Lung microvascular endothelial cell (primary cell): ENCODE measurements at places on chromosomes 7 and 10. TPM values are rescaled to one million over a fixed set of nuclear protein-coding genes. Genes with fewer than 3 reads are reported as not detected.

DNA sequence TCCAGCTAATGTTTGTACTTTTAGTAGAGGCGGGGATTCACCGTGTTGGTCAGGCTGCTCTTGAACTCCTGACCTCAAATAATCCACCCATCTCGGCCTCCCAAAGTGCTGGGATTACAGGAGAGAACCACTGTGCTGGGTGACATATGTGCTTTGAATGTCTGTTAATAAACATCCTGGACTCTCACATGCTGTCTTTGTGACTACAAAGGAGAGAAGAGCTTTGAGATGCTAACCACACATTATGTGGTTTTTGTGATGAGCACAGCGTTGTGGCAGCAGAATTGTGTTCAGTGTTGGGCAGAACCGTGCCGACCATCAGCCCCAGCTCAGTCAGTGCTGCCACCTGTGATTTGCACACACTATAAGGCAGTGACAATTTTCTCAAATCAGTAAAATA lies 500.1 kb upstream of the KLF6 start:
- DNase-seq, result no peak

- DNase-seq, result no peak
Measured at GRCh38 chr10:100103581-100103980, 21.9 kb upstream of the CPN1 start.

GRCh38 chr10:121418126-121418777 lies 180.0 kb downstream of the FGFR2 start:
- no peak for DNase-seq

GRCh38 chr10:71916827-71917226 lies 47.4 kb upstream of the CHST3 start:
- no peak for DNase-seq

- no peak for DNase-seq
Measured at GRCh38 chr7:76372984-76373833, 14.4 kb upstream of the YWHAG start.

- no peak for DNase-seq
Measured at GRCh38 chr7:148095066-148095465, 495.5 kb upstream of the C7orf33 start.

DNA sequence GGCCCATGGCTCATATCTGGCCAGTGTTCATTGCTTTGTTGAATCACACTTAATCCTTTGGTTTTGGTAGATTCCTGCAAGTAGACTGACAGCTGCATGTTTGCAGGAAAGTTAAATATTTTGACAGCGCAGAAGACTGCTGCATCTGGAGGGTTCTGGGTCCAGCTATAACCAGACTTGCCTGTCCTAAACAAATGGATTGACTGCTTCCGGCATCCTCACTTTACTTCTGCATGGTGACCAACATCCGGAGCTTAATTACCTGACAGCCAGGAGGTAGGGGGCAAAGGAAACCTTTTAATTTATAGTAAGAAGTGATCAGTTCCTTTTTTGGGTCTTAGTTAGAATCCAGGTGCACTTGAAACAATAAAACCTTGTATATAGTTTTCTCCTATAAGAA lies 263.3 kb downstream of the SNX10 start:
- no peak for DNase-seq

GRCh38 chr7:47227762-47228177 lies 354.1 kb downstream of the TNS3 start:
- DNase-seq, result no peak

DNA sequence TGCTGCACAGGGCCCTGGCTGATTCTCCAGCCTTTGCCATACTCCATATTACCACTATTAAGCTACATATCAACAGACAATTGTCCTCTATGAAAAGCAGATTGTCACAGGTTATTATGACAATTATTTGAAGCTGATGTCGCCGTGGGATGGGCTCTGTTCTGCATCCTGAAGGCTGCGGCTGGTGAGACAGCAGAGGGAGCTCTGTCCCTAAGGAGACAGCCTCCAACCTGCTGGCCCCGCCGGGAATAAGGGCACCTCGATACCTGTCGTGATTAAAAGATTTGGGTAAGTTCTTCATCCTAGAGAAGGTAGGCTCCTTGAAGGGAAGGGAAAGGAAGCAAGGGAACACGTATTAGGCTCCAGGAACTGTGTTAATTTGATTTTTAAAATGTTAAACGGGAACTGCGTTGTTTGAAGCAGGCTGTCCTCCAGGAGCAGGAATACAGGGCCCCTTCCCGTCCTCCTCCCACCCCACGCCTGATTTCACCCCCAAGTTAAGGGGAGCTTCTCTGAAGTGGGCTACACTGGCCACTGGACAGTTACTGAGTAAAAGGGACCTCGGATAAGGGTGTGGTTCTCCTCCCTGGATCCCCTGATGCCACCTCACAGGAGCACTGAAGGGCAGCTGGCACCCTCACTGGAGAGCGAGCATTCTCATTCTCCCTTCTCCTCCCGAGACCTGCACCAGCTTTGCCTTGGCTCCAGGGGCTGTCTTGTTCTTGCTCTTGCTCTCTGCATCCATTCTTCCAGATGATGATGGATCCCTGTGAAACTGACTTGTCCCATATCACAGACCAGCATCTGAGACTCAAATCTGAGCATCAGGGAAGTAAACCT lies 11.8 kb upstream of the TIAL1 start:
- DNase-seq, result peak; percentile 60

GPER1 gene
- 1.1 and 1.2 TPM in 2 replicates for total RNA-seq

AKAP9 gene
- 23.3 and 36.1 TPM in 2 replicates for total RNA-seq

DNA sequence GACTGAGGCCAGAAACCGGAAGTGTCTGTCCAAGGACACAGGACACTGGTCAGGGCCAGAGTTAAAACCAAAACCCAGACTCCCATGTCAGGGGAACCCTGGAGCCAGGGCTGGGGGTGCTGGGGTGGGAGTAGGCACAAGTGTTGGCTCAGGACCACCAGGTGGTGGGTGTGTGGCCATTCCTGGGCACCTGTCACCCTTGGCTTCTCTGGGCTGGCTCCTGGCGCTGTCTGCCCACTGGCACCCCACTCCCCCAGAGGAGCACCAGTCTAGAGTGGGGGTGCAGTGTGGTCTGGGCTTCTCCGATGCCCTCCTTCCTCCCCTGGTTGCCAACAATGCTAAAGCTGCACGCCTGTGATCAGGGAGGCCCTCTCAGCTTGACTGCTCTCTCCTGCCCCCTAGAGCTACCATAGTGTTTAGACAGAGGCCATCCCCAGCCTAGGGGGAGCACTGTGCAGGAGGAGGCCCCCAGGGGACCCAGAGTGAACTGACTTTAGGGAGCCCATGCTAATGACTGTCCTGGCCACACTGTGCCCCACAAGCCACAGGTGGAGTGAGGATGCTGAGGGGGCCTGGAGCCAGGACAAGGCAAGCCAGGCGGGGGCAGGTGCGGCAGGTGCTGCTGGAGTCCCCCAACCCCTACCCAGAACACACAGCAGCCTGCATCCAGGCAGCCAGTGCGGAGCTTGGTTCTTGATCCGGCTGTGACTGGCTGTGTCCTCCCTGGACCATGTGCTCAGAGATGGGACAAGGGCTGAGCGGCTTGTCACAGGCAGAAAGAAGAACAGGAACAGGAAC lies 11.0 kb downstream of the RASGEF1A start:
- DNase-seq, result peak; percentile 26

- peak; percentile 43 for DNase-seq
Measured at GRCh38 chr7:75739796-75740672, 1.3 kb upstream of the HIP1 start.

- no peak for DNase-seq
Measured at GRCh38 chr7:26487780-26488515, 196.3 kb downstream of the SNX10 start.

GRCh38 chr10:84038035-84038434 lies 101.3 kb upstream of the GHITM start:
- DNase-seq, result no peak

- DNase-seq, result no peak
Measured at GRCh38 chr7:158366916-158367633, 220.5 kb downstream of the PTPRN2 start.

GRCh38 chr7:134315679-134316538 lies 821 bp downstream of the SLC35B4 start:
- peak; percentile 22 for DNase-seq

GRCh38 chr10:7374795-7375194 lies 36.0 kb downstream of the SFMBT2 start:
- DNase-seq, result no peak

GRCh38 chr7:31497516-31497915 lies 16.4 kb upstream of the ITPRID1 start:
- no peak for DNase-seq

DNA sequence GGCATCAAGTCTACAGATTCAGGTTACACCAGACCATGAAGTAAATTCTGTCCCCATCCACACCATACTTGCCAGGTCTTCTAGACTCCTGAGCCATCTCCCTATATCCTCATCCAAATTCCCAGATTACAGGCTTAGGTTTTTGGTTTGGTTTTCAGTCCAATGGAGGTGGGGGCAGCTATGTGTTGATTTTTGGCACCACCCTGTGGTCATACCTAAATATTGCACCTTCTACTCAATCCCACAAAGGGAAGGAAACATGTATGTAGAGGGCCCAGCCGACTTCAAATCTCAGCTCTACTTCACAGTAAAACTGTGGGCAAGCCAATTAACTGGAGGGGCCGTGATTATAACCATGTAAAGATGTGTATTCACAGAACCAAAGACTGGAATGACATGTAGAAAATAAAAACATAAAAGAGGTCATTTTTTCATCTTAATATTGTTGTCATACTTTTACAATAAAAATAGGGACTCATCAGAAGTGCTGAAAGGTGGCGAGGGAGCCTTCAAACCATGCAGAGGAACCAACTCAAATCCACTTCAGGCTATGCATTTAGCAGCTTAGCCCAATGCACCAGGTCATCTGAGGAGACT lies 19.8 kb downstream of the ERCC6 start:
- DNase-seq, result peak; percentile 63

HGF gene
- 0.20 and 0.22 TPM in 2 replicates for total RNA-seq

DNA sequence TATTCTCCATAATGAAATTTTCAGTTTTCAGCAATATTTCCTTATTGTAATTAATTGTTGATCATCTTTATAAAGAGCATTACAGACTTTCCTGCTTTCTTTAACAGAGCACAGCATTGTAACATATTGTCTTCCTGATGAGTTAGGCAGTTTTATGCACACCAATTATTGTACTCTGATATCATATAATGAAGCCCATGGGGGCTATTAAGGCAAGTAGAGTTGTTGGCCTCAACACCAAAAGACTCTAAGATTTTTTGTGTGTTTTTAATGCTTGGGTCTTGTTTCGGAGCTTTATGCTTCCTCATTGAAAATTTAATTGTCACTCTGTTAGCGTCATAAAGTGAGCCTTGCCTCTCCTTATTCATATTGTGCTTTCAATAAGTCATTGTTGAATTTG lies 49.2 kb upstream of the ARID5B start:
- DNase-seq, result no peak

GRCh38 chr7:141073641-141074161 lies at the start of gene TMEM178B:
Gene TMEM178B (plus strand): TSS chr7:141074064.
- DNase-seq, result no peak

GRCh38 chr10:122116331-122116730 lies 127.4 kb downstream of the TACC2 start:
- peak; percentile 97 for DNase-seq

GRCh38 chr7:52741670-52742290 lies 293.7 kb upstream of the POM121L12 start:
- DNase-seq, result no peak

OR2A5 gene
- total RNA-seq, result not detected in 2 replicates

- DNase-seq, result no peak
Measured at GRCh38 chr7:156327474-156327873, 313.1 kb upstream of the RNF32 start.

DNA sequence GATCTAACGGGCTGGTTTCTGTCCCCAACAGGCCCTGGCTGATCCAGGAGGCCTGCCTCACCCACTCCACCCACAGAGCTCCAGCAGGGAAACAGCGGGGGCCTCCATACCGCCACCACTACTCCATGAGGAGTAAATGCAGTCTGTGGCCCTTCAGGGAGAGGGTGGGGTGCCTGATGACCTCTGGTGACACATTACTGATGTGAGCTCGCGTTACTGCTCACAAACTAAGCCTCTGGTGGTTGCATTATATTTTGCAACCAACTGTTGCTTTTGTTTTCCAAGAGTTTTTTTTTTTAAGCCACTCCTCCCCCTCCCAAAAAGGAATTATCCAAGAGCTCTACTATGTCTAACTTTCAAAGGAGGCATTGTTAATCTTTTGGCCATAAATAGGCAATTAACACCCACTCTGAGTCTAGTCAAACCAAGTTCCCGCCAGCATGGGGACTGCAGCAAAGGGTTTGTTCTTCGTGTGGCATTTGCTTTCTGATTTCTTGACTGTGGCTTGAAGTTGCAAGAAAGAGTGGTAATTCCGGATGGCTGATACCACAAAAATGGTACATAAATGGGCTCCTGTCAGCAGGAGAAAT lies 72.6 kb downstream of the FAM53B start:
- DNase-seq, result no peak

DNA sequence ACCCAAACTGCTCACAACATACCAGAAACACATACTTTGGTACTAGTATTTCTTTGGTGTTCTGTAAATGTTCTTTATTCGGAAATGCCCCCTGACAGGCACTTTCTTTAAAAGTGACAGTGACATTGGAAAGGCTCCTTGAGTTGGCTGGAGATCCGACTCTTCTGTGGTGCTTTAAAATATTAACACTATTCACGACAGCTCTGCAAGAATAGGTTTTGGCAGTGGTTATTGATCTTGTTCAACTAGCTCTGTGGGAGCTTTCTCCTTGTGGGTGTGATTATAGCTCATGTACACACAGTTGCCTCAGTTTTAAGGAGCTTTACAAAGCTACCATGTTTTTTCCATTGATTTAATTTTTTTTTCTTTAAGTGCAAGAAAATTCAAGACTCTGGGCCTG lies 30.3 kb upstream of the SLC39A12 start:
- DNase-seq, result no peak

- no peak for DNase-seq
Measured at GRCh38 chr10:79361726-79362397, 14.6 kb downstream of the PPIF start.

DNA sequence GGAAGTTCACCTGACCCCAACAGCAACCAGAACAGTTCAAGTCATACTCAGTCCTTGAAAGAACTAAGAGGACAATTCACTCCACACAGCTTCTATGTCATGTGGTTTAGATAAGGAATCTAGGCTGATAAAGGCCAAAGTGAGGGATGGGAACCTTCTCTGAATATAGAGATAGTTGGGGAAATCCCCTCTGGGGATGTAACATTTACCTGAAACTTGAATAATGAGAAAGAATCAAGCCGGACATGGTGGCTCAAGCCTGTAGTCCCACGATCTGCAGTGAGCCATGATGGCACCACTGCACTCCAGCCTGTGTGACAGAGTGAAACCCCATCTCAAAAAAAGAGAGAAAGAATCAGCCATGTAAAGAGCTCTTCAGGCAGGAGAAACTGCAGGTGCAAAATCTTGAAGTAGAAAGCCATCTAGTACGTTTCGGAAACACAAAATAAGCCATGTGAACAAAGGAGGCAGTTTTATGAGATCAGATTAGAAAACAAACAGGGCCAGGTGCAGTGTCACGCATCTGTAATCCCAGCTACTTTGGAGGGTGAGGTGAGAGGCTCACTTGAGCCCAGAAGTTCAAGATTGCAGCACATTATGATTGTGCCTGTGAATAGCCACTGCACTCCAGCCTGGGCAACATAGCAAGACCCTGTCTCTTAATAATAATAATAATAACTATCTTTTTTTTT lies 4.5 kb upstream of the DNMBP start:
- DNase-seq, result no peak
